ENCODE measurements at places on chromosomes 16 and 17.
A peak's percentile ranks its signal among the peaks of the same experiment; 100 is the strongest.

GRCh38 chr16:2388139-2388874 lies 40.9 kb upstream of the CCNF start:
- no peak for DNase-seq

- DNase-seq: no peak
Observed at GRCh38 chr17:46001390-46002310, 2.6 kb downstream of the STH start.

DNA sequence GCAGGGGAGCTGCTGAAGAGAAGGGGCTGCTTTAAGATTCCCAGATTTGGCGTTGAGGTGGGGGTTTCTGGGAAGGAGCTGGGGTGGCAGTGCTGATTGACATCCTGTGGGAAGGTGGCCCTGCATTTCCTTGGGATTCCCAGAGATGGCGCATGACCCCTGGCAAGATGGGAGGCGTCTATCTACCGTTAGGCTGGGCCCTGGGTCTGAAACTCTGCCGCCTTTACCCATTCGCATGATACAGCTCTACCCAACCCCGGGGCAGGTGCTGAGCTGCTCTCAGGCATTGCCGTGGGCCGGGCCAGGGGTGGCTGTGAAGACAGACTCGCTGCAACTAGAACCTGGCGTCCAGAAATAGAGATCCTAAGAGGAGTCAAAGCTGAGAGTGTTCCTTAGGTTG lies 9.9 kb upstream of the MVD start:
- DNase-seq: no peak

- DNase-seq: peak; percentile 99
Observed at GRCh38 chr17:21282231-21282630, 2.3 kb upstream of the MAP2K3 start.

- DNase-seq: no peak
Observed at GRCh38 chr16:27369806-27370205, 32.2 kb upstream of the IL21R start.

DNA sequence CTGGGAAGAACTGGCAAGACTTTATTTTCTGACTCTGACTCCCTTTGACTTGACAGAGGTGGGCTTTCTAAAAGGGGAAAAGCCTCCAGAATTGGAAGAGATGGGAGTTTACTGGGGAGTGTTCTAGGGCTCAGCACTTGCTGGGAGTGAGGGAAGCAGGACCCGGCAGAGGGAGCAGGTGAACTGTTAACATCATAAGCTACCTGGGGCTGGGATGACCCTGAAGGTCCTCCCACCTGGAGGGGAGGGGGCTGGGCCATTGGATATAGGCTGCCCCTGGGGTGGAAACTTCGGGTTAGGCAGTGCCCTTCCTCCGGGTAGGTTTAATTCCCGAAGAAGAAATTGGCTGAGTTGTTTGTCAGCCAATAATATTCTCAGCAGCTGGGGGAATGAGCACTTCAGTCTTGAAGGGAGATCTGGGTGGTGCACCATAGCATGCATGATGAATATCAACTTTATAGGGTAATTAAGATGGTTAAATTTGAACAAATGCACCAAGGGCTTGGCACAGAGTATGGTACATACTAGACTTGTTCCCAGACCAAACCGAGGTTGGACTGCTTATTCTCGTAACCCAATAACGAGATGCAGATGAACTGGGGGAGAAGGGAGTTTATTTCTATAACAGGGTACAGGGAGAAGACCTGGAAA lies 337.0 kb downstream of the HAPSTR1 start:
- DNase-seq: no peak

GRCh38 chr17:57419940-57420550 lies 163.7 kb downstream of the MSI2 start:
- peak; percentile 86 for DNase-seq

DNA sequence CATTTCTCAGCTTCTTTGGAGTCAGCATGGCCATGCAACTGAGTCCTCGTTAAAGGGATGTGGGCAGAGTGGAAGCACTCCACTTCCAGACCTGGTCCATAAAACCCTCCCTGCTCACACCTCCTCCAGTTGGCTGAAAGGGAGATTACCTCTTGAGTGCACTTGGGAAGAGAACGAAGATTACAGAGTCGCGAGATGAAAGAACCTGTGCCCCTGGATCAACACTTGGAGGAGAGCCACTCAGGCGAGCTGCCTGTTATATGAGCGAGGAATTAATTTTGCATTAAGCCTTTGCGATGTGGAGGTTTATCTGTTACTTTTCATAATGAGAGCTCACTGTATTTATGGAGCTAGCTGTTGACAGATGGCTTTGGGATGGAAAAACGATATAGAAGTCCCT lies 147.9 kb downstream of the MAF start:
- no peak for DNase-seq

DNA sequence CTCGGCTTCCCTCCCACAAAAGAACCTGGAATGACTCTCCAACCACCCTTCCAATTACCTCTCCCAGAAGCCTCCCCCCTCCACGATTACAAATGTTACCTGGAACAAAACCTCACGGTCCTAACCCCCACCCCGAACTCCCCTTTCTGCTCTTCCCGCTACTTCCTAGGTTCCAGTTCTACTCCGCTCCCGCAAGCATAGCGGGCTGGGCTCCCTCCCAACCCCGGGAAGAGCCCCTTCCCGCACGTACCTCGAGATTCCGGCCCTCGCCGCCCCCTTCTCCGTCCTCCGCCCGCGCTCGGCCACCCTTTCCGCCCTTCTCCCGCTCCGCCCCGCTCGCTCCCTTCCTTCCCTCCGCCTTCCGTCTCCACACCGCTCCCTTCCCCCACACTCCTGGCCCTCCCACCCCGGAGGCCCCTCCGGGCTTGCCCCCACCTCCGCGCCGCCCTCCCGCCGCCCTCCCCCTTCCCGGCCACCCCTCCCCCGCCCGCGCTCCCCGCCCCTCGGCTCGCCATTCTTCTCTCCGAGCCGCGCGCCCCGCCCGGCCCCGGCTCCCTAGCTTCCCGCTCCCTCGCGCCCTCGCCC lies 457 bp downstream of the CHTF8 start:
- DNase-seq: peak; percentile 65

GRCh38 chr17:42608305-42609181 lies 631 bp downstream of the RETREG3 start:
- peak; percentile 19 for DNase-seq

DNA sequence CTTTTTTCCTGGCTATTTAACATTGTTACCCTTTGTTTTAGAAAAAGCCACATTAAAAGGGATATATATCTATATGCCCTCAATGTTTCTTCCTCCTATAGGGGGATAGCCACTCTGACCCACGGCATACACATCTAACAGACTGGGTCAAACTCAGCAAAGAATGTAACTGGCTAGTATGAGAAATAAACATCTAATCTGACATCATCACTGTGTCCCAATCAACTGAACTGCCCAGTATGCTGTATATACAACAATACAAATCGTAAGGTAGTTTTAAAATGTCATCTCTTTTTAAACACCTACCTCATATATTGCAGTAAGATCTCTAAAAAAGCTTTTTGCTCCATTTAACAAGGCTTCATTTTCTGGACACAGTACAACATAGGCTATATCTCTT lies 39.9 kb upstream of the INTS2 start:
- no peak for DNase-seq

- DNase-seq: no peak
Observed at GRCh38 chr17:80726558-80727408, 182.1 kb downstream of the RPTOR start.

All from A172 (cell line).